ENCODE measurements at places on chromosomes 13 and 19.

- no peak for DNase-seq
Measured at GRCh38 chr13:25044071-25044470, 51.9 kb upstream of the PABPC3 start.

- DNase-seq = no peak
Measured at GRCh38 chr19:13005861-13006370, 10.6 kb downstream of the NFIX start.

- DNase-seq = no peak
Measured at GRCh38 chr13:79525064-79525857, 44.3 kb downstream of the NDFIP2 start.

GRCh38 chr13:84648069-84648640 is 765.9 kb upstream of the SLITRK1 start:
- no peak for DNase-seq

DNA sequence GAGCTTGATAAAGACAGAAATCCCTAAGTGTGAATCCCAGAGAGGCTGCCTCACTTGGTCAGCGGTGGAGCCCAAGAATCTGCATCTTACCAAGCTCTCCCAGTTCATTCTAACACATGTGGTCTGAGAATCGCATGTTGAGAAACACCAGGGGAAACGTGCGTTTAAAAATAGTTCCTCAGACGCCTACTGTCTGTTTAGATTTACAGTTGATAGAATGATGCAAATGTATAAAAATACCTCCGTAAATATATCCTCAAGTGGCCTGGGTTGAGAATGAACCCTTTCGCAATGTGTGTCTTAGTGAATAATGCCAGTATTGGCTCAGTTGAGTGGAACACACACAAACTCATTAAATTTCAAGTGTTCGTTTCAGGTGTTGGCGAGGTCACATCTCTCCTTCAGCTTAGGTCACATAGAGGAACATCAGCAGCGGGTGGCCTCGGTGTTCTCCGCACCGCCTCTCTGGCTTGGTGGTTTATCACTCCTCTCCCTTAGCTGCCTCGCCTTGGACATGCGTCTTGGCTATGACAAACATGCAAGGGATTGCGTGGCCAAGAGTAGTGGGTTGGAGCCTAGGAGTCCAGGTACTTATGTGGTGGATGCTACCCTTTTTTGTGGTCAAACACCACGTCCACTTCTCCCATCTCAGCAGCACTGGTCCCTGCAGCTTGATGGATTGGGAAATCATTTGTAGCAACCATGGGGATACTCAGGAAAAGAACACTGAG is 117.6 kb upstream of the SPATA13 start:
- DNase-seq = no peak

- DNase-seq = no peak
Measured at GRCh38 chr13:97192166-97192565, 30.0 kb upstream of the MBNL2 start.

DNA sequence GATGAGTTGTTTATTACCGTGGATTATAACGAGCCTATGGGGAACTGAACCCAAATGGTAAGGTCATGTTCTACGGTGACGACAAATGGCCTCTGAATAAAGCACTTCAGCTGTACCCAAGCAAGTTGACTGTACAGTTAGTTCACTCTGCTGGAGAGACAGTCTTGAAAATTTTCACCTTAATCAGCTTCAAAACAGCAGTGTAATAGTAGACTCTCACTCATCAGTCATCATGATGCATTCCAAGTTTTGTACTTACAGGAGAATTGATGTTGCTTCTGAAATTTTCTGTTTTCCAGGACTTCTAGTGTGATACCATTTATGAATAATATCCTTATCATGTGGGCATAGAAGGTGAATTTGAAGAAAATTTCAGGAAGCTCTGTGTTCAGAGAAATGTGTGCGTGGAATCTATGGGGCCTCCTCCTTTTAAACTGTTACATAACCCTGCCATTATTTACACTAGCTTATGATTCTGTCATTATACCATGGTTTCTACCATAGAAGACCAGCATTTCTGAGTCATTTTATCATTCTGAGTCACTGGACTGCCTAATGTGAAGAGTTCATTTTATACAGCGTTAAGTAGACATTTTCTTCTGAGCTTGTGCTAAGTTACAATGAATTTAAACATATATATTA is 96.9 kb downstream of the WDFY2 start:
- DNase-seq = no peak

DNA sequence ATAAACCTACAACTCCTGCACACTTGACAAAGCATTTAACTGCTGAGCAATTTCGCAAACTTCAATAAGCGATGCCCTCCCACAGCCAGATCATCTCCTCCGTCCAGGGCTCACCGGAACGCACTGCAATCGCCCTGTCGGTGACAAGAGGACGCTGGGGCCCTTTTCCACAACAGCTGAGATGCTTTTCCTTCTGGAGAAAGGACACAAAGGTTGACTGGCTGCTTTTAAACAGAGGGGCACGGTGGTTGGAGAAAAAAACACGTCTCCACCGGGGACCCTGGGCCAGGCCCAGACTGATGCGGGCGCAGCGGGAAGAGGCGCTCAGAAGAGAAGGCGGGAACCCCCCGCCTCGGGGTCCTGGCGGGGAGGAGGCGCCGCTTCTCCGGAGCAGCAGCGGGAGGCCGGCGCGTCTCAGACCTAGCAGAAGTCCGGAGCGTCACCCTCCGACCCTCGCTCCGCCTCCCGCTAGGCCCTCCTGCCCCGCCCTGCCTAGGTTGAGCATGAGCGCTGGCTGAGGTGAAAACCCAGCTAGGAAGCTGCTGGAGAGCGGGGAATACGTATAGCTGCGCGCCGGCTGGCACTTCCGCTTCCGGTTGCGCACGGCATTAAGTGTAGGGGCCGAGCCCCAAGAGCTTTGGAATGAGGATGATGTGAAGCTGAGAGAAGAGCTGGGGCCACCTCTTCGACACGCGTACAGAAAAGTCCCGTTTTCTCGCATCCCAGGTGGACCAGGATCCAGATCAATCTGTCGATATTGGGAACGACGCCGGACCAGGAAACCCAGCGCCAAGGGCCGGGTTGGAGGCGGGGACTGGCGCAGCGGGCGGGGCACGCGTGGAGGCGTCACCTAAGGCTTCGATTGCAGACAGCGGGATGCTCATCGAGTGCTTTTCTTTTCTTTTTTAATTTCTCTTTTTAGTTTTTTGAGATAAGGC is at the start of gene ZNF846:
Gene ZNF846 (minus strand): TSS at position 564 of the 938 bp plus-strand sequence. CDS start 3,788 bp downstream, outside the sequence.
- DNase-seq = peak; percentile 83

GRCh38 chr13:95926231-95926630 is 127.0 kb downstream of the UGGT2 start:
- DNase-seq = no peak

GRCh38 chr13:39317291-39317690 is 279.0 kb downstream of the NHLRC3 start:
- DNase-seq = no peak

DNA sequence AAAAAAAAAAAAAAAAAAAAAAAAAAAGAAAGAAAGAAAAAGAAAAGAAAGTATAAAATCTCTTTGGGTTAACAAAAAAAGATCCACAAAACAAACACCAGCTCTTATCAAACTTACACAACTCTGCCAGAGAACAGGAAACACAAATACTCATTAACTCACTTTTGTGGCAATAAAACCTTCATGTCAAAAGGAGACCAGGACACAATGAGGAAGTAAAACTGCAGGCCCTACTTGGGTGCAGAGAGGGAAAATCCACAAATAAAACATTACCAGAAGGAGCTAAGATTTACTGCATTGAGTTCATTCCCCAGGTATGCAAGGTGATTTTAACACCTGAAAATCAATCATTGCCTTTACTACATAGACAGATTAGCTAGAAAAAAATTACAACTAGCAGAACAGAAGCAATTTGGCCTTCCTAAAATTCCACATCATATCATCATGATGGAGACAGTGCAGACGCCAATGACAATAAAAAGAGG is 9.6 kb upstream of the CEACAM5 start:
- no peak for DNase-seq

DNA sequence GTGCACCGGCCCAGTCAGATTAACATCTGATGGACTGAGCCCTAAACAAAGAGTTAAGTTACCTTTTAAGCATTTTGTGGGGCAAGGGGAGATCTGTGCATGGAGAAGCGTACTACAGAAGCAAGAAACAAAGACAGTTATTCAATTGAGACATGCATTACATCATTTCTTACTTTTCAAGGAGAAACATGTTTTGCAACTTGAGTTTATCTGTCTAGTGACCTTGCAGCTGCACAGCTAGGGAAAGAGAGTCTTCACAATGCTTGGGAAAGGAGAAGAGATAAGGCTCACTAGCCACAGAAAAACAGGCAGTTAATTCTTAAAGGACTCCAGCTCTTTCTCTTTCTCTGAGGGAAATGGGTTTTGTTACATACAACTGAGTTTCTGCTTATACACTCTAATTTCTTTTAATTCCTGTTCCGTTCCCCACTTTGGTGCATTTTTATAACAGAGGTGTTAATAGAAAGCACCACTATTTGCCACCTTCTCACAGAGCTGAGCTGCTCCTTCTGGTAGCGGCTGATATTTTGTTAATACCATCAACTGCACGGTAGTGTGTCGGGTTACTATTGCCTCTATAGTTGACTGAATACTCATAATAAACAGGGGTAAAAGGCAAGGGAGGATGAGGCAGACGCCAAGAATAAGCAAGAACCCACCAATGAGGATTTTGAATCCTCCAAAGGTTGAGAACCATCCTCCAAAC is 55.9 kb downstream of the ZNF431 start:
- no peak for DNase-seq

DNA sequence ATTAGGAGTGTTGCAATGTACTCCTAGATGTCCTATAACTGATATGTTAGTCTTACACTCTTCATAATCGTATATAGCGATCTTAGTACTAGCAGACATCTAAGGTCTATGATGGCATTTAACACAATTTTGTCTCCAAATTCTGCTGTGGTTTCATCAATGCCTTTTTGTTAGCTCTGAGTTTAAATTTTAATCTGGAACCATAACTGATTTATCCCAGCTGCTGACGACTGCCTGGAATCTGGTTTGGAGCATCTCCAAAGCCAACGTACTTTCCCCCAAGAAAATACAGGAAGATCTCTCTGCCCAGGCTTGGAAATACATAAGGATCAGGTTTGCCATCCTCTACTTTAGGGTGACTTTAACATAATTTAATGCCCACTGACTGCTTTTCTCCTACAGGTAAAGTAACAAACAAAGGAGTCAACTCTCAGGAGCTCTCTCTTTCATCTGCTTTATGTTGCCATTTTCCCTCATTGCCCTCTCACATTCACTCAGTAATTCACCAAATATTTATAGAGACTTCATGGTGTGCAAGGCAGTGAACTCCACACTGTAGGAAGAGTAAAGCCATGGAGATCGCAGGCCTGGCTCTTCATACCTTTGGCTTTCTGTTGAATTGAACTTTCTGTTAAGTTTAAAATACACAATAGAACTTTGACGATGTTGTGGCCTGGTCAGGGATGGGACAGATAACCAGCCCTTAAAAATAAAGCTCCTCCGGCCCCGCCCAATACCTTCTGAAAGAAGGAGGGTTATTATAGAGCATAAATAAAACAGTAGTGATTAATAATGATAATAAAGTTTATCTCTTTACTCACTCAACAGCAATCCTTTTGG is 23.3 kb upstream of the SPART start:
- no peak for DNase-seq

- no peak for DNase-seq
Measured at GRCh38 chr19:50313812-50314536, 15.2 kb downstream of the KCNC3 start.

DNA sequence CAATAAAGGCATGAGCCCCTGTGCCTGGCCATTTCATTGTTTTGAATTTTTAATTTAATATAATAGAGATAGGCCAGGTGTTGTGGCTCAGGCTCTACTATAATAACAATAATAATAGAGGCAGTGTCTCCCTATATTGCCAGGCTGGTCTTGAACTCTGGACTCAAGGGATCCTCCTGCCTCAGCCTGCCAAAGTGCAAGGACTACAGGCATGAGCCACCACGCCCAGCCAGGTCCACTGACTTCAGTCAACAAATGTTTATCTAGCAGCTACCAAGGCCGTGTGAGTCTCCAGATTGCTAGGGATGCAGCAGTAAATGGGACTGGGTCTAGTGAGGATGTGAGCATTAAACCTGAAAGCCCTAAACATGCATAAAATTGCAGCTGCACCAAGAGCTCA is 13.8 kb upstream of the ILF3 start:
- no peak for DNase-seq

GRCh38 chr19:5112681-5113575 is 144.0 kb downstream of the KDM4B start:
- DNase-seq = no peak

DNA sequence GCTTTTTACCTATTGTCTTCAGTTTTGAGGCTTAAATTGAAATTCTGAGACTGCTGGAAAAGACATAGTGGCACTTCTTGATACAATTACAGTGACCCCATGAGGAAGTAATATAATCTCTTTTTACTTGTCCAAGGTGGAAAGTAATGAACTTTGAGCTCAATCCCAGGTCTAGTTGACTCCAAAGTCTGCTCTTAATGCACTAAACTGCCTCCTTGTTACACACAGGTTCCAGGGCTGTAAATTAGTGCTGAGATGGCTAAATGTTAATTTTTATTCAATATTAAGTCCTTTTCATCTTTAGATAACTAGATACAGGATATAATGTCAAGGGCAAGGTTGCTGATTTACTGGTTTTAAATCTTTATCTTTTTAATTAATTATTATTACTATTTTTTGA is 2.5 kb downstream of the NUDT15 start:
- DNase-seq = no peak

GRCh38 chr13:108444448-108444847 is 174.9 kb downstream of the TNFSF13B start:
- no peak for DNase-seq

GRCh38 chr19:4477034-4477801 is 5.1 kb downstream of the HDGFL2 start:
- DNase-seq = no peak

DNA sequence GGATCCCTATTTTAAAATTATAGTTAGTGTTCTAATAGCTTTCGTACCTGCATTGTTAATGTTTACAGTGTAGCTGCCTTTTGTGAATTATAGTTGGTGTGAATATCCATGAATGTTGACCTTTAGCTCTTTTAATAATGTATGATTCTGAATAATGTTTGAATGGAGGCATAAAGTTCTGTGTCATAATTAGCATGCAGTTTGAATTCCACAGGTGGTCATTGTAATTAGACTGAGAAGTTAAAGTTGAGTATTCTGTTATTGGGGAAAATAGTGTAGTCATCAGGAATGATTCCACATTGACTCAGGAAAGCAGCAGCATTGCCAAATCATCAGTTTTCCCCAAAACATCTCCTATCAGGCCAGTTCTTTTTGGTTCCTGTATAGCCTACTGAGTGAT is 12.1 kb downstream of the GPR18 start:
- no peak for DNase-seq

DNA sequence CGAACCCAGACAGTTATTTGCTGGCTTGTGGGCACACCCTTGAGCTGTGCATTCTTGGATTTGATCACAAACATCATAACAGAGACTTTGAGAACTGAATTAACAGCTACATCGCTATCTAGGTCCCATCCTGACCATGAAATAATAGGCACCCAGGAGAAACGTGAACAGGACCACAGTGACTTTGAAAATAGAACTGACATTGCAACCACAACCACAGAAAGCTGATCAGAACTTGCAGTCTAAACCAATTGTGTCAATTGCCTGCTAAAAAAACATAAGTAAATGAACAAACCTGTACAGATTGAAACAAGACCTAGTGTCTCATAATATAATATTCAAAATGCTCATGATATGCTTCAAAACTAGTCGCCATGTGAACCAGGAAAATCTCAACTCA is 18.3 kb upstream of the KATNAL1 start:
- no peak for DNase-seq
